Suppressor macrophage treated with lipopolysaccharide for 4 hours (primary cell): ENCODE measurements at places on chromosomes 4 and X.

DNA sequence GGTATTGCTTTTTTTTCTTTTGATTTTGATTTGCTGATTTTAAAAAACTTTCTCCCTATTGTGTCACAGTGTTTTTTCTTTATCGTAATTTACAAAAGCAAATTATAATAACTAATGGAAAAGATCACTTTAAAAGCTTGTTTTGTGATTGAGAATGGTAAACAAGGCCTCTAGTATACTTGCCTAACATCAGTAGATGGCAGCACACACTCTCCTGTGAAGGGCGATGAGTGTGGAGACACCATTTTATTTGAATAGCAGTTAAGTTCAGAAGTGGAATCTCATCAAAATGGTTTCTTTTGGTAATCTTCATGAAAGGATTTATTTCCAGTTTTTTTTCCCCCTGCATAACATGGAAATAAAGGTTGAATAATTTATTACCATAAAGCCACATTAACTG, 72.3 kb downstream of the PAK3 start:
- peak; percentile 3 for DNase-seq

GRCh38 chr4:109562457-109563239, 2.6 kb downstream of the MCUB start:
- DNase-seq = no peak

GRCh38 chr4:155908187-155909139, 5.0 kb downstream of the TDO2 start:
- DNase-seq = no peak

DNA sequence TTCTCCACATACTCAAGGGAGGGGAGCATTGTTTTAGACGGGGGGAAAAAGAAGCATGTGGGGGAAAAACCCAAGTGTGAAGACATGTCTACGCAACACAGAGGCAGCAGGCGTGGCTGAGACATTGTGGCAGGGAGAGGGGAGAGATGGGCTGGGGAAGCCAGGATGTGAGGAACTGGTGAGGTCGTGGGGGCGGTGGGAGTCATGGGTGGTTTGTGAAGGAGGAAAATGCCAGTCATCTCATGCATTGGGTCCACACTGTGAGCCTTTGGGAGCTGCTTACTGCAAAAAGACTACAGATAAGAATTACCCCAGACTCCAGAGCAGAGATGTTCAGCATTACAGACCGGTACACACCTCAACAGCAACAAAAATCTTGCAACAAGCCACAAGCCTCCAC, 2.1 kb downstream of the JAKMIP1 start:
- DNase-seq = no peak

- DNase-seq = no peak
Observed at GRCh38 chr4:142556048-142556447, 290.1 kb downstream of the INPP4B start.

GRCh38 chr4:8694651-8695151, 102.1 kb downstream of the CPZ start:
- no peak for DNase-seq

DNA sequence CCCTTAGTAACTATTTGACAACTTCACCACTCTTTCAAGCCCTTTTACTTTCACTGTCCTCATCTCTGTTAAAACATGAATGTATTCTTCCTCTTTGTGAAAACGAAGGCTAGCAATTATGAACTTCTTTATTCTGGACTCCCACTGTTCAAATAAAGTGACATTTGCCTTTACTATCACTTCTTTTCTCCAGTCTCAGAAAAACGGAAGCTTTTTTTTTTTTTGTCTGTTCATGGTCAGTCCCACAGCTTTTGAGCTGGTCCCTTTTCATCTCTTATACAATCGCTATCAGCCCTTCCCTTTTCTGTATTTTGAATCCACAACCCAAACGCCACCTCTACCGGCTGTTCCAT, 327.7 kb downstream of the DKK2 start:
- peak; percentile 74 for DNase-seq

DNA sequence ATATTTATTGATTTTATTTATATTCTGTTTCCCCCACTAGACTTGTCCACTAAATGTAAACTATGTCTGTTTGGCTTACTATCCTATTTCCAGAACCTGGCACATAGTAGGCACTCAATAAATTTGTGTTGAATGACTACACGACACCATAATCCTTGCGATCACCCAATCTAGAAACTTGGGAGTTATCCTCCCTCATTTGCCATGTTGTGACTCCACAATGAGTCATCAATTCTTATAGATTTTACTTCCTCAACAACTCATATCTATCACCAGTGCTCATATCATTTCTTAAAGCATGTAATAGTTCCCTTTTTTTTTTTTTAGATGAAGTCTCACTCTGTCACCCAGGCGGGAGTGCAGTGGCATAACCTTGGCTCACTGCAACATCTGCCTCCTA, 39.9 kb upstream of the VAMP7 start:
- DNase-seq = peak; percentile 60

DNA sequence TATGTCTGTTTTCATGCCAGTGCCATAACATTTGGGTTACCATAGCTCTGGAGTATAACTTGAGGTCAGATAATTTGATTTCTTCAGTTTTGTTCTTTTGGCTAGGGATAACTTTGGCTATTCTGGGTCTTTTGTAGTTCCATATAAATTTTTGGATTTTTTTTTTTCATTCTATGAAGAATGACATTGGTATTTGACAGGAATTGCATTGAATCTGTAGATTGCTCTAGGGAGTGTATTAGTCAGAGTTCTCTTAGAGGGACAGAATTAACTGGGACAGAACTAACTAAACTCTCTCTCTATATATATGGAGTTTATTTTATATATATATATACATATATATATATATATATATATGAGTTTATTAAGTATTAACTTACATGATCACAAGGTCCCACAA, 32.2 kb upstream of the SLIT2 start:
- no peak for DNase-seq

DNA sequence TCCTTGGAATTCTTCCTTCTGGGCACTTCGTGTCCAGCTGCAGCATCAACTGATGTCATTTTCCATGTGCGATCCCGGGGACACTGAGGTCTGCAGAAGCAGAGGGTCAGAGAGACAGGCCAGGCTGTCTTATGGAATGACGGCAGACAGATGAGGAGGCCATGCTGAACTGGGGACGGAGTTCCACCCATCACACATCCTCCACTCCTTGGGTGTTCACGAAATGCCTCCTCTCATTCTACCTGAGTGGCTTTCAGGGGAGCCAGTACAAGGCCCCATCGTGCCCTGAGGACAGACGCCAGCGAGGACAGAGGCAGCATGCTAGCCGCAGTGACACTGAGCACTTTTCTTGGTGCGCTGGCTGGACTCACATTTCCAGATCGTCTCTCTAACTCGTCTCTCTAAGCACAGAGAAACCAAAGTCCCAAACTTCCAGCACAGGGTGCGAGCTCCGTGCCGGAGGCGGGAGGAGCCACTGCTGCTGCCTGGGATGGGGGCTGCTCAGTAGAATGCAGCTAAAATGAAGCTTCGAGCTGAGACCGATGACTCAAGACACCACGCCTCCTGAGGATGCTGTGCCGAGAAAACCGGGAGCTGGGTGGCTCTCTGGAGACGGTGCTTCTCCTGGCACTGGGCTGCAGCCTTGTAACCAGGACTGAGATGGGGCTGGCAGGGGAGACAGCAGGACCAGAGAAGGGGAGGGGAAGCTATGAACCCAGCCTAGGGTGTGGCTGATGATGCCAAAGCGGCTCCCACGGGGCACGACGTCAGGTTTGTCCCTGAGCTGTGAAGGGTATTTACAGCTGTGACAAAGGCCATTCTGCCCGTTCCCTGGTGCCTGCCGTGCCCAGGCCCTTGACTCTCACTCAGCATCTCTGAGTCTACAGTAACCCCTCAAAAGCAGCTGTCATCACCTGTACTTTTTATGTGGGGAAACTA, 8.2 kb downstream of the ABLIM2 start:
- DNase-seq = no peak

GRCh38 chrX:148577741-148578140, 77.3 kb downstream of the AFF2 start:
- no peak for DNase-seq

- peak; percentile 25 for DNase-seq
Observed at GRCh38 chrX:72714478-72714916, 391 bp upstream of the PHKA1 start.

- DNase-seq = peak; percentile 32
Observed at GRCh38 chr4:15682242-15683142, 865 bp downstream of the FAM200B start.

DNA sequence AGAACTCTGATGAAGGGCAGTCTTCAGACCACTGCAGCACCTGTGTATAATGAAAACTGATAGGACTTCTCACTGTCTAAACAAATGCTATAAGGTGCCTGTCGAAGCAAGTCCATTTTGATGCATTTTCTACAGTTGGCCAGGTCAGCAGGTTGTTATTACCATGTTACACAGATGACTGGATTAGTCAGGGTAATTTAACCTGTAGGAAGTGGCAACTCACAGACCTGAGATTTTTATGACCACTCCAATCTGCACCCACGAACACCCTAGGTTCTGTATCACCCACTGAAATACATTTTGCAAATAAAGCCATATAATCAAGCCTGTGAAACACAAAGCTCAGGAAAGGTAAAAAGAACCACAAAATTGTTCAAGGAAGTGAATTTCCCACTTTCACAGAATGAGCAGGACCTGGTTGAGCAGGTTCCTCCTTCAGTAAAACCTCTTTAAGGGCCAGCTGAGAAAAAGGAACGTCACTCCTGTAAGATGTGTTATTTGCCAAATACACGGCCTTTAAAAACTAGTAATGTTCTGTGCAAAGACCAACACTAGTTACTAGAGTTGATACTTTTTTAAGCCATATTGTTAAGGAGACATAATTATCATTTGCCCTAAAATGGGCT, 12.7 kb downstream of the MAML3 start:
- DNase-seq = no peak

DNA sequence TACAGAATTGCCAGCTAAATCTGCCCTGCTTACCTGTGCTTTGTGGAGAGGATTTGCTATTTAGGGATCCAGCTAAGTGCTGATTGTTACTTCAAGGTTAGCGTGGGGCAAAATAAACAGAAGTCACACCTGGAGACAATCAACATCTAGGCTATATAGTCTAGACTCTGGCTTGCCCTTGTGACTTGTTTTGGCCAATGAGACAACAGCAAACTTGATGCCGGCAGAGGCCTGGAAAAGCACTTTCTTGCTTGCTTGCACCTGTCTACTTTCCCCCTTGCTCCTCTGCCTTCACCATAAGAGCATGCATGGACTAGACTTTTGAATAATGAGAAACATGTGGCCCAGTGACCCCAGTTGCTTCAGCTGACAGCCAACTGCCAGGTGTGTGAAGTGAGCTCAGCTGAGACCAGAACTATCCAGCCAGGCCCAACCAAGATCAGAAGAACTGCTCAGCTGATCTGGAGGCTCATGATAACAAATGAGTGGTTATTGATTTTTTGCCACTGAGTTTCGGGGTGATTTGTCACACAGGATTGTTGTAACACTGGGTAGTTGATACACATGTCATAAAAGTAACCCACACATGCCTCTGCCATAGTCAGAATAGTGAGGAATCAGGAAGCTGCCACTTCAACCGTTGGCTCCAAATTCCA, 164.4 kb downstream of the RBMX2 start:
- DNase-seq = no peak

DNA sequence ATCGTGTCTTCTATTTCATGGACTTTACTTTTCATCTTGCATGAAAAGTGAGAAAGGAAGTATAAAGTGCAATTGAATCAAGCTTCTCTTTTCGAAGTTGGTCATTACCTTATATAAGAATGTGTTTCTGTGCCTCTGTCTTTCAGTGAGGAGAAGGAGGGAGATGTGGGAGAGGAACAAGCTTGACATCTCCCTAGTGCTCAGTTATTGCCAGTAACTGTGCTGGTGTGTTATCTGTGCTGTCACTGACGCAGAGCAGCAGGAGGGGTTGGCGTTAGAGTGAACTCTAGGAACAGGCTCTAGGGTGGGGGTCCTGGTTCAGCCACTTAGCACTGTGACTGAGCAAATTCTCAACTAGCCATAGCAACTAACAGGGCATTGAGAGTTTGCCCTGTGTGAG, 34.0 kb upstream of the TBC1D9 start:
- peak; percentile 48 for DNase-seq

DNA sequence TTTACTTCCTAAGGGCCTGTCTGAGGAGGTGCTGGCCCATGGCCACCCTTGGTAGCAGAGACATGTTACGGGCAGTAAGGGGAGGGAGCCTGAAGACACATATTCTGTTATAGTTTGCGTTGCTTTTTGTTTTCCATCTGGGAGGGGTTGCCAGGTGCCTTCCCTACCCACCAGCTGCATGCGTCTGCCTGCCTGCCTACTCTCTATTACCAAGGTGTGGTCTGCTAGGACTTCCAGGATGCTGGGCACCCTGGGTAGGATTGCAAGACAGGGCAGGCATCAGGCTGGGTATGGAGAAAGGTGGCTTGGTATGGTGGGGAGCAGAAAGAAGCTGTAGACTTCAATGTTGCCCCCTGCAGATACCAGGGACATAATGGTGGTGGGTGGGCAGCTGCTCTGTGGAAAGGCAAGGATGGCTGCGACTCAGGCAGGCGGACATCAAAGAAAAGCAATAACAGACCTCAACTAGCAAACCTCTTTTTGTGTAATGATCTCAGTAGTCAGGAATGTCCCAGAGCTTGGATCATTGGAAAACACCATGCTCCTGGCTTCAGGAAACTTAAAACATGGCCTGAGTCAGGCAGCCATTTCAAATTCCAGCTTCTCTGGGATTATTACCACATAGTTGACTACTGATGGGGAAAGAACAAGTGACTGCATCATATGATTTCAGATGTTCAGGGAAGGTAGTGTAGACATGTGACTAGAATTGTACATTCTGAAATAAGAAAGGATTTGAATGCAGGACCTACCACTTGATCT, 67.8 kb downstream of the HOPX start:
- DNase-seq = no peak

DNA sequence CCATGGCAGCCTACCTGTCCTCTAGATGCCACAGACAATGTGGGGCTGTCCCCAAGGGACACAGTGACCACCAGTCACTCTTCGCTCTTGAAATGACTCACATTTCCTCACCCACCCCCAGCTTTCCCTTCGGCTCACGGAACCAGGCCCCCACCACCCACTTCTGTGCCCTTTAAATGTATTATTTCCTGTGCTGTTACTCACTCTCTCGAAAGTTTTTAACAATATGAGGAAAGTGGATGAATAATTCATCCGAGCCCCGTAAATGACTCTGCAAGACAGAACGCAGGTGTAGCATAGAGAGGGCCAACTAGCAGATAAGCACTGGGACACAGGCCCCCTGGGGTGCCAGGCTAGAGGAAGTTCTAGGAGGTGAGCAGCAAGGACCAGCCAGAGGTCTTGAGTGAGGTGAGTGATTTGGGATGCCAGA, 179.5 kb upstream of the TBL1X start:
- peak; percentile 66 for DNase-seq

GRCh38 chr4:123278755-123279154, 117.8 kb upstream of the SPRY1 start:
- DNase-seq = no peak

DNA sequence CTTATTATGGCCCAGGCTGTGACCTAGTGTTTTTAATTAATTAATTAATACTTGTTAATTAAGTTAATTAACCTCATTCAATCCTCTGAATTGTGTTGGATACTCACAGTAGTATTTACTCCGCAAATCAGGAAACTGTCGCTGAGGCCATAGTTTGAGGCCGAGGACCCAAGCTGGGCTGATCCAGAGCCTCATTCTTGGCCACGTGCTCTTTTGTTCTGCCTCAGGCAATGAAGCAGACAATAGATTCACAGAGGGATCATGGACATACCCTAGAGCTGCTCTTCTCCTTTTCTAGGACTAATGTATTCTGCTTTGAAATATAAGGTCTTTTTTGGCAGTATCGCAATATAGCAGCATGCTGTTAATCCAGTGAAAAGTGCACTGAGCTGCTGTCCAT, 24.0 kb upstream of the SNCA start:
- DNase-seq = no peak
